T-helper 1 cell treated with Interleukin-12 subunit alpha and Interleukin-12 subunit beta and Interleukin-4 antibody, amounts not matched to agents 30 ng/mL and 1 ng/mL, for 36 hours (primary cell): ENCODE measurements at places on chromosomes 5 and 9. TPM values are rescaled to one million over a fixed set of nuclear protein-coding genes. Genes with fewer than 3 reads are reported as not detected.

Gene KIF24
- 5.3 and 6.0 TPM in 2 replicates for total RNA-seq

Gene MCTP1
- total RNA-seq, result 0.10 and 0.20 TPM in 2 replicates

Gene C9orf153
- total RNA-seq, result 0.25 and 0.54 TPM in 2 replicates

Gene BTNL3
- not detected in 2 replicates for total RNA-seq

Gene CAMK2A
- not detected in 2 replicates for total RNA-seq

Gene C5orf34
- 5.7 and 6.5 TPM in 2 replicates for total RNA-seq

Gene CARD9
- 1.3 and 1.6 TPM in 2 replicates for total RNA-seq

Gene HMMR
- total RNA-seq, result 30.7 and 32.8 TPM in 2 replicates
